Spinal cord (tissue), 10 donors: ENCODE measurements at places on chromosomes 5 and 9.
A peak's percentile ranks its signal among the peaks of the same experiment; 100 is the strongest.

- DNase-seq, result no peak
Measured at GRCh38 chr9:112179816-112180215, 4.7 kb upstream of the SUSD1 start.

GRCh38 chr5:144467792-144468191, 297.1 kb downstream of the KCTD16 start:
- no peak for DNase-seq

- no peak for DNase-seq
Measured at GRCh38 chr5:149152317-149152746, 11.0 kb downstream of the ABLIM3 start.

DNA sequence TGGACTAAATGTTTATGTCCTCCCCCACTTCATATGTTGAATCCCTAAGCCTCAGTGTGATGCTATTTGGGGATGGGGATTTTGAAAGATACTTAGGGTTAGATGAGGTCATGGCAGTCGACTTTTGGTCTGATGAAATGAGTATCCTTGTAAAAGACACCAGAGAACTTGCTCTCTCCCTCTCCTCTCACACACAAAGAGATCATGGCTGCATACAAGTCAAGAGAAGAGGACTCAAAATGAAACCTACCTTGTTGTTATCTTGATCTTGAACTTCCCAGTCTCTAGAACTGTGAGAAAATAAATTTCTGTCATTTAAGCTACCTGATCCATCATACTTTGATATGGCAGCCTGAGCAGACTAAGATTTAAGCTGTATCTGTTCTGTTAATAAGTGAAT, 144.0 kb upstream of the HAPLN1 start:
- no peak for DNase-seq

DNA sequence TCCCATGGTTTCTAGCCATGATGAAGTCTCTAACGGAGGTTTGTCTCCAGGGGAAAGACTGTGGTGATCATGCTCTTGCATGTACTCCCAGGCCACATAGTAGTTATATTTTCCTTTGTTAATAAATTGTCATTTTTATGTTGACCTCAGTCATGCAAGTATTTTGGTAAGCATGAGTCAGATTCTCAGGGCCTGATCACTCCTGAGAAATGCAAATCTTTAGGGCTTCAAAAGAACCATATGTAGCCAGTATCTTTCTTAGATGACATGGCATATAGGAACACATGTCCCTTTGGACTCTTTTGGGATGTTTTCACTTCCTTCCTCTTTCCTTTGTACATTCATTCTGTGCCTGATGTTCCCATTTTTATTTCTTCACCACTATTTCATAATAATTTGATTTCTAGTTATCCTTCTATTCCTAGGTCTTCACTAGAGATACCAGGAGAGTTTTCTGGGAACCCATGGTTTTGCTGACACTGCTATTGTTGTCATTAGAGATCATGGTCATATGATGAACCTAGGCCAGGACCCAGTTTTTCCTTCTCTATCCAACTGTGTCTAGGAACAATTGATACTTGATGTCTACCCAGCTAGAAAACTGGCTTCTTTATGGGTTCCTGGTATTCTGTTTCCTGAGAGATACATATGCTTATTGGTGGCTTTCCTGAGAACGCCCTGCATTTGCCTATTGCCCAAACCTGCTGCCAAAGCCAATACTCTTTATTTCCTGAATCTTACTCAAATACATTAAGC, 248.1 kb upstream of the NREP start:
- DNase-seq, result no peak

- DNase-seq, result peak; percentile 46
Measured at GRCh38 chr9:128389395-128390149, 18.4 kb downstream of the URM1 start.

DNA sequence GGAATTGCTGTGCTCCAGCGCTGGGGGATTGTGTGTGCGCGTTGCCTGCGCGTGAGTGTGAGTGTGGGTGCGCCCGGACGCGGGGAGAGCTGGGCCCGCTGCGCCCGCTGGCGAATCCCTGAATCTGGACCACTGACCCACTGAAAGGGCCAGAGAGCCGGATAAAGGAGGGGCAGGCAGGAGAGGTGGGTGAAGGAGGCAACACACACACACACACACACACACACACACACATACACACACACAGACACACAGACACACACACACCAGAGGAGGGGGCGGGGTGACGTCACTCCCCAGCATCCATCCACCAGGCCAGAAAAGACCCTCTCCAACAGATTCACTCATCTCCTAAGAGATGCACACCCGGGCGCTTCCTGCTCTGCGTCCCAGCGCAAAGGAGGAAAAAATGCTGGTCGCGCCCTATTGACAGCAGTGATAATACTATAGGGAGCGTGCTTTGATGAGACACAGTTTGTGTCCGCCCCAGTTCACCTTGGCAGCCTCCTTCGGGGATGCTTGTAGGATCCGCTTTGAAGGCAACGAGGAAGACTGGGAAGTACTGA, 1059.1 kb upstream of the DMAC1 start:
- DNase-seq, result peak; percentile 94

DNA sequence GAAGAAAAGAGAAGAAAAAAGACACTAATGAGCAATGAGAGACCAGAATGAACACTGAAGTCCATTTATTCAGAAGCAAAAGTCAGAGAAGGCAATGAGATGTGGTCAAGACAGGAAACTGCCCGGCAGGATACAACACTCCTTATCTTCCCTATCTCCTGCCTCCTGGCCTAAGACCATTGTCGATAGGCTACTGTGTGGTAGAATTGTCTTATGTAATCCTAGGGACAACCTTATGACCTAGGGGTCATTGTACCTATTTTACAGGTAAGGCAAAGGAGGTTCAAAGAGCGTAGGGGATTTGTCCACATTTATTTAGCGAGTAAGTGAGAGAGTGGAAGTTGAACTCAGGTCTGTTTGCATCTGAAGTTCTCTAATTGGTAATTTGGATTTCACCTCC, 63.0 kb upstream of the PTPN3 start:
- no peak for DNase-seq

GRCh38 chr9:121682926-121683515, 31.6 kb downstream of the DAB2IP start:
- DNase-seq, result no peak

DNA sequence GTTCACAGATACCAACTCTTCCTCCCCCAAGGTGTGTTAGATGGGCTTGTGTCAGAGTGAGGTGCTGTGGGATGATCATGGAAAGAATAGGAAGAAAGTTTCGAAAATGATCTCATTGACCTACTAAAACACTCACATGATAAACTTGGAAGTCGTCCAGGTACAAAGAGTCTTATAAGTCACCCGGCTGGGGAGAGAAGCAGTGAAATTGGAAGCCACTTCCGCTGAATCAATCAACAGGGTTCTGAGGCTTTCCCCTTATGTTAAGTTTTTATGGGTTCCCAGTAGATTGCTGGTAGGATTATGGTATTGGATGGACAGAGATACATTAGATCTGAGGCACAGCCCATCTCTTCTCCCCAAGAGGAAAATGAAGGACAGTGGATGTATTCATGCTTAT, 218.8 kb upstream of the MSX2 start:
- DNase-seq, result no peak
